Thymus (tissue), 14 donors: ENCODE measurements at places on chromosomes 6 and 20.

- no peak for DNase-seq
Measured at GRCh38 chr6:99334526-99335127, 14.8 kb downstream of the FAXC start.

DNA sequence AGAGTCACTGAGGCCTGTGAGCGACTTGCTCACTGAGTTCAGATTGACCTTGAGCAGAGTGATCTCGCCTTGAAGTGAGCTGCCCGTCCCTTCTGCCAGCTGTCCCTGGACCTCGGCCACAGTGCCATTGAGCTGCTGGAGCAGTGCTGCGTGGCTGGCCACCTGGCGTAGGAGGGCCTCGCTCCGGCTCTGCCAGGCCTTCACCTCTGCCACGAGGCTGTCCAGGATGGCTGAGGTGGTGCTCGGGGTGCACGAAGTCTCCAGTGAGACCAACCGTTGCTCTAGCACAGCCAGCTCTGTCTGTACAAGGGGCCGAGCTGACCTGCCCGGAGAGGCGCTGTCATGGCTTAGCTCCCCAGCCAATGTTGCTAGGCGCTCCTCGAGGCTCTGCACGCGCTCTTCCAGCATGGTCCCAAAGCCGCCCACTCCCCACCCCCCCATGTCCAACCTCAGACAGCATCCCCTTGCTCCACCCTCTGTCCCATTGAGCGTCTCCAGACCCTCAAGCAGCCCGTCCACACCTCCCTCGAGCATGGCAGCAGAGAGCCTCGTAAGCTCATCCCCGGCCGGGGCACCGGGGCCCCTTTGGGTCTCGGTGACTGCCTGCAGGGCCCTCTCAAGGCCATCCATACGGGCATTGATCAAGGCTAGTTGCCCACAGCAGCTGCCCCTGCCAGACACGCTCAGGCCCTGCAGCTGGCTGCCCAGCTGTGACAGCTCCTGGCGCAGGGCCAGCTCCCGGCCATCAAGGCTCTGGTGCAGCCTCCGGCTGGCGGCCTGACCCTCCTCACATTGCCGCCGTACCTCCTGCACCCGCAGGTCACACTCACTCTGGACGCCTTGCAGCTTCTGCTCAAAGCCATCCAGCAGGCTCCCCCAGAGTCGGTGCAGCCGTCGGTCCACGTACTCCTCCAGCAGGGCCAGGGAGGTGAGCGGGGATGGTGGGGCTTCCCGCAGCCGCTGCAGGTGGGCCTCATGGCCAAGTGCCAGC is 4.6 kb downstream of the EMILIN3 start:
- no peak for DNase-seq

DNA sequence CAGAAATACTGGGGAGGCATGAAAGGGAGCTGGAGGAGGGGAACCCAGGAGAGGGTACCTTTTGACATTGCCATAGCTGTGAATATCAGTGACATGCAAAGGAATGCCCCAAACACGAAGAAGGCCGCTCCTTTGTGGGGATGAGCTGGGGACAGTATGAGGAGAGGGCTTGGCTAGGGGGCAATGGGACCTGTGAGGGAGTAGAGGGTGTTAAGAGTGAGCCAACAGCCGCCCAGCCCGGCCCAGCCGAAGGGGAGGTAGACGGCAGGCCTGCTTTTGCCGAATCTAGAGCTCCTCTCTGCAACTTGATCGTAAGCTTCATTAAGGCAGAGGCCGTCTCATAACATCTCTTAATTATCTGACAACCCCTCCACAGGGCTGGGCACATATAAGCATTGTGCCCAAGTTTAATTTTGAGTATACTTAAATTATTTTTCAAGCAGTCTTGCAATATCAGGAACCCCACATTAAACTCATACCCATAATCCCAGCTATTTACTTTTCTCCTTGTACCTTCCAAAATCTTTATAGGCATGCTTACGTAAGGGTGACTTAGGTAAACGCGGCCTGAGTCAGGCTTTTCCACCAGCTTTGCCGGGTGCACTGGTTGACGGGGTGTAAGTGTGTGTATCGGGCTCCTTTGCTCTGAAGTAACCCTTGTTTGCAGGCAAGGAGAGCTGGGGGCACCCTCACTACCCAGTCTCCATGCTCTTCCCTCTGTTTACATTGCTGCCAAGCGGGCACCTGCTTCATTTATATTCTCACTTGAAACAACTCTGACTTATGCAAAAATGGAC is 24.9 kb upstream of the VEGFA start:
- DNase-seq, result no peak

DNA sequence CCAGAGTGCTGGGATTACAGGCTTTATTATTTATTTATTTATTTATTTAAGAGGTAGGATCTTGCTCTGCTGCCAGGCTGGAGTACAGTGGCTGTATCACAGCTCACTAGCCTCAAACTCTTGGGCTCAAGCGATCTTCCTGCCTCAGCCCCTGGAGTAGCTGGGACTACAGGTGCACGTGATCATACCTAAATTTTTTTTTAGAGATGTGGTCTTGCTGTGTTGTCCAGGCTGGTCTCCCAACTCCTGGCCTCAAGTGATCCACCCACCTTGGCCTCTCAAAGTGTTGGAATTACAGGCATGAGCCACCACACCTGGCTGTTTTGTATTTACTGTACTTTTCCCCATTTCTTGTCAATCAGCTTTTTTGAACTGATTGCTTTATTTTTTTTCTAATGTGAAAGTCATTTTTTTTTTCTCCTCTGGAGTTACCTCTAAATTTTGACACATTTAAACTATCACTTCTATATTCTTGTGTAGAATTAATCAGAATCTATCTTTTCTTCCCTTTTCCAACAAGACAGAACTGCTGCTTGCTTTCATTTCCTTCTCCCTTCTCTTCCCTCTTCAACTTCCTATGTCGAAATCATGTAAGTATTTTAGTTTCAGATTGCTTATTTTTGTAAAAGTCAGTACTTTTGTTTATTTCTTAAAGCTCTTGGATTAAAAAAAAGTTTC is 12.0 kb downstream of the PANK2 start:
- no peak for DNase-seq

DNA sequence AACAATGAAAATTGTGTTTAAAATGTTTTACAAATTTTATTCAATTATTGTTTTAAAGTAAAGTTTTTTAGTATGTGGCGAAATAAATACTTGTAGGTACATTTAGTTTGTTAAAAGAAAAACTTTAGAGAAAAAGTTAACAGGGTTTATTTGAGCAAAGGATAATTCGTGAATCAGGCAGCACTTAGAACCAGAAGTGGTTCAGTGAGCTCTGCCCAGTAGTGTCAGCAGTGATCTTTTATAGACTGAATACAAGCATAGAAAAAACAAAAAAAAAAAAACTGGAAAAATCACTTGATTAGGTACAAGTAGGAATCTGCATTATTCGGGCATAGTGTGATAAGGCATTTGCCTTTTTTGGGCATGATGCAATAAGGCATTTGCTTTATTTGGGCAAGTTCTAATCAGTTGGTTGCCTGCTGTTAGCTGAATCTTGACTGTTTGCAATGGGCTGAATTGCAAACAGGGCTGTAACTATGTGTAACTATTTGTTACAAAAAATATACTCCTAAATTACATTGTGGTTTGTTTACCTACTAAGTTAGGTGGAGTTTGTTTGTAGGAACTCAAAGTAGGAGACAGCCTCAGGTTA is 122.9 kb upstream of the MMS22L start:
- DNase-seq, result no peak

DNA sequence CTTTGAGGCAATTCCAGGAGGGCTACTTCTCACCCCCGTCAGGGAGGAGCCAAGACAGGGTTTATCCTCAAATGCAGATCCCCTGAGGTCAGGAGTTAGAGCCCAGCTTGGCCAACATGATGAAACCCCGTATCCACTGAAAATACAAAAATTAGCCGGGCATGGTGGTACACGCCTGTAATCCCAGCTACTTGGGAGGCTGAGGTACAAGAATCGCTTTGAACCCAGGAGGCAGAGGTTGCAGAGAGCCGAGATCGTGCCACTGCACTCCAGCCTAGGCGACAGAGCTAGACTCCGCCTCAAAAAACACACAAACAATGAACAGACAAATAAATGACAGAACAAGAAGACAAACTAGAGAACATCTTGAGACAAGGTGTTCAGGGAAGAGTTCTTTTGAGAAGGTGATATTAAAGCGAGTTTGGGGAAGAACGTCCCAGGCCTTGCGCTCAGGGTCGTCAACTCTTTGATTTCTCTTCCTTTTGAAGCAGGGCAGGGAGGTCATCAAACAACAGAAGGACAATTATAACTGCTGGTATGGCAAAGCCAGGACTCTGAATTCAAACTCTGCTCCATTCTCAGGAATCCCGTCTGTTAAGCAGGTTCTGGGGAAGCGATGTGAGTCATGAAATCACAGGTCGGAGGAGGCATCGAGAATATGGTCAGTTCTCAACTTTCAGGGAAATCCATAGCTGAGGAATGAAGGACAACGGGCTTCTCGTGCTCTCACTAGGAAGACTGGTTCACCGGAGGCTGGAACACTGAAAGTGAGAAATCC is 1.4 kb upstream of the RALY start:
- no peak for DNase-seq

DNA sequence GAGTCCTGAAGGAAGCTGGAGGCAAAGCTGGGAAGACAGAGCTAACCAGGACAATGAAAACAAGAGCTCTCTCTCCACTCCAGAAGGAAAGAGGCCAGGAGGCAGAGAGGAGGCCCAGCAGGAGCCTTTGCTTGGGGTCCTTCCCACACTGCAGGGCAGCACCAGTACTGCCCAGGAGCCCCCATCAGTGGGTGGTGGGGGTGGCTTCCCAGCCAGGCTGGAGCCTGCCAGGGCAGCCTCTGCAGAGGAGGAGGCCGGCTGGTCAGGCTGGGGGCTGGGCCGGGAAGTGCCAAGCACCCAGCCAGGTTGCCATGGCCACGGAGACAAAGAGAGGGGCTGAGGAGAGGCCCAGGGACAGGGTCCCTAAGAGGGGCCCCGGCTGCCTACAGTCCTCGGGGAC is 33.4 kb downstream of the PREX1 start:
- no peak for DNase-seq

DNA sequence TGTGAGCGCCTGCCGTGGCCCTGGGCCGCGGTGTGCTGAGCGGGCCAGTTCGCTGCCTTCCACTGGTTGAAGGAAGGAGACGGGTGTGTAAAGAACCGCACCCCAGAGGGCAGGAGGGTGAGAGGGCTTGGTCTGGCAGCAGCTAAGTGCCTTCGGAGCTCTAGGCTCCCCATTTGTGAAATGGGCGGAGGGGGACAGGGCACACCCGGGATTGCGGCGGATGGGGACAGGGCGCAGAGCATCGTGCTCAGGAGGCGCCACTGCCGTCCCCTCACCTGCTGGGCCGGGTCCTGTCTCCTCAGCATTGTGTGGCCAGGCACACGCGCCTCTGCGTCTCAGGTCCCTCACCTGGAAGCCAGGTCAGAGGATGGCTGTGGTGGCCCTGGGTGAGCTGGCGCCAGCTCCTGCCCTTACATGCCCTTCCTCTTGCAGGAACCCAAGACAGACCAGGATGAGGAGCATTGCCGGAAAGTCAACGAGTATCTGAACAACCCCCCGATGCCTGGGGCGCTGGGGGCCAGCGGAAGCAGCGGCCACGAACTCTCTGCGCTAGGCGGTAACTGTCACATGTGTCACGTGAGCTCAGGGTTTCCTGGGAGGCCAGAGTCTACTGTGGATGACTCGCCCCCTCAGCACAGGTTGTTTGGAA is 3.1 kb downstream of the ADRM1 start:
- DNase-seq, result no peak

GRCh38 chr20:9578594-9578993 is 64.2 kb downstream of the LAMP5 start:
- DNase-seq, result no peak

DNA sequence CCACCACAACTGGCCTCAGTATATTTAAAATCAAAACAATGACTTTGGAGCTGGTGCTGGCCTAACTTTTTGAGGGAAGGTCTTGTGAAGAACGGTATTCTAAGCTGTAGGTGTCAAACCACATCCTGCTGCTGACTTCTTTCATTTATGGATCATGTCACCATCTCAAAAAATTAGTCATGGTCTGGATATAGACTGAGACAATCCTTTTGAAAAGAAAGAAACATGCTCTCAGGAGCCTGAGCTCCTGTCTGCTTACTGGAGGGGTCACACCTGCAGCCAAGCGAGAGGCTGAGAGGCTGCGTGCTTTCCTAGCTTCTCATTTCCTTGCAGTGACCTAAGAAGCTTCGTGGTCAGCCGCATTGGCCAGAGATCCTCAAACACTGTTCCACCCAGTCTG is 55.2 kb downstream of the TIAM2 start:
- peak; percentile 38 for DNase-seq

- peak; percentile 39 for DNase-seq
Measured at GRCh38 chr6:41055149-41055548, 2.1 kb downstream of the APOBEC2 start.

DNA sequence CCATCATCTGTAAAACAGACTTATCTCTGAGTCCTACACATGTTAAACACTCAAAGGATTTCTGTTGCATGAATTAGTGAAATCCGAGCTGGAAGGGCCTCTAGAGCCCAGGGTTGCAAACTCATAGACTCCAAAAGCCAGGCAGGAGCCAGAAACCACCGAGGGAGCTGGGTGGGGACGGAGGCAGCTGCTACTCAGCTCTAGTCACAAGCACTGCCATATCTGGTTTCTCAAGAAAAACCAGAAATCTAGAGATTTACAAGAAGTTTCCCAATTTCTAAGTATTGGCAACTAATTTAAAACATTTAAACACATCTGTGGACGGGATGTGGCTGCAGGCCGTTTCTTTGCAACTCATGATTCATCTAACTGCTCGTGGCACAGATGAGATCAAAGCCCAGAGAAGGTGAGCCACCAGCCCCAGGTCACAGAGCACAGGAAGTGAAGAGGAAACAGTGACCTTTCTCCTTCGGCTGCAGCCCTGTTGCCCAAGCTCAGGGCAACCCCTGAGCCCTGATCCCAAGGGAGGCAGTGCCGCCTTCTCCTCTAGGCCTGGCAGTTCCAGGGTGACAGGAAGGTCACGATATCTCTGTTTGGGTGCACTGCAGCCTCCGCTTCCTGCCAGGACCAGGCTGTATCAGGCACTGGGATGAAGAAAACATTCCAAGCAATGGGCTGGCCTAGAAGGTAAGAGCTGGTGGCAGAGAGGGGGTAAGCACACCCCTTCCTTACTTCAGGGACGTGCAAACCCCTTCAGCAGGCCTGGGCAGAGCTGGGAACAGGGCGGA is 26.4 kb upstream of the PTGIS start:
- no peak for DNase-seq

DNA sequence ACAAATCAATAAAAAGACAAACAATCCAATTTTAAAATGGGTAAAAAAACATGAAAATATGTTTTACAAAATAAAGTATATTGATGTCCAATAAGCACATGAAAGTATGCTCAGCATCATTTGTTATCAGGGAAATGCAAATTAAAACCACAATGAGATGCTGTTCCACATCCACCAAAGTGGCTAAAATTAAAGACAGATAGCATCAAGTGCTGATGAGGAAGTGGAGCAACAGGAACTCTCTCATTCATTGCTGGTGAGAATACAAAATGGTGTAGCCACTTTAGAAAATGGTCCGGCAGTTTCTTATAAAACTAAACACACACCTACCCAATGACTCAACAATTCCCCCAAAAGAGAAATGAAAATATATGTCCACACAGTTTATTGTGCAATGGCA is 42.3 kb upstream of the CST7 start:
- DNase-seq, result no peak

GRCh38 chr6:15148356-15148946 is 97.4 kb upstream of the JARID2 start:
- DNase-seq, result no peak
